ENCODE measurements at places on chromosomes 7 and 10.

DNA sequence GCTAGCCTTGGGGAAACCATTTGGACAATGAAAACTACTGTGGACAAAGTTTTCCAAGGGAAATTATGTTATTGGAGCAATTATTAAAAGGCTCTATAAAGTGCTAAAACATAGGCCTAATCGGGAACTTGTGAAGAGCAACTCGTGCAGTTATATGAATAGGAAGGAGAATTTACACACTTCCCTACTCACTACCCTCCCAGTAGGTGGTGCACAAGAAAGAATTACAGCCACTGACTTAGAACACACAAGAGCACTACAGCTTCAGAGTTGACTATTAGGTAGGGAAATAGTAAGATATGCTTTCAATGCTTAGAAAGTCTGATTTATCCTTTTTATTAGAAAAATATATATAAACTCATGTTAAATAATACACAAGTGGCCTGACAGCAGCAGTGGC lies 47.2 kb downstream of the GSAP start:
- DNase-seq: no peak

- no peak for DNase-seq
Measured at GRCh38 chr7:23076772-23077171, 28.8 kb upstream of the KLHL7 start.

DNA sequence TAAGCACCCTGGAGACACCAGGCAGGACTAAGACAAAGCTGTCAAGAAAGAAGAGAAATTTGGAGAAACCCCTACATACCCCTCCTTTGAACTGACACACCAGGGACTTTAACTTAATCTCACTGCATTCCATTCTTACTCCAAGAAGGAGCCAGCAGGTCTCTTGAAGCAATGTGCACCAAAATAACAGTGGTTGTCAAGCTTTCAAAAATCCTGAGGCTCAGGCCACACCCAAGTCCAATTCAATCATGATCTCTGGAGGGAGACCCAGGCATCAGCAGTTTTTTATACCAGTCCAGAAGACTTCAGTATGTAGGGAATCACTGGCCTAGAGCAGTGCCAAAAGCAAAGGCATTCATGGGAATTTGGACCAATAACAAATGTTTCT lies 6.8 kb downstream of the SLC25A13 start:
- no peak for DNase-seq

DNA sequence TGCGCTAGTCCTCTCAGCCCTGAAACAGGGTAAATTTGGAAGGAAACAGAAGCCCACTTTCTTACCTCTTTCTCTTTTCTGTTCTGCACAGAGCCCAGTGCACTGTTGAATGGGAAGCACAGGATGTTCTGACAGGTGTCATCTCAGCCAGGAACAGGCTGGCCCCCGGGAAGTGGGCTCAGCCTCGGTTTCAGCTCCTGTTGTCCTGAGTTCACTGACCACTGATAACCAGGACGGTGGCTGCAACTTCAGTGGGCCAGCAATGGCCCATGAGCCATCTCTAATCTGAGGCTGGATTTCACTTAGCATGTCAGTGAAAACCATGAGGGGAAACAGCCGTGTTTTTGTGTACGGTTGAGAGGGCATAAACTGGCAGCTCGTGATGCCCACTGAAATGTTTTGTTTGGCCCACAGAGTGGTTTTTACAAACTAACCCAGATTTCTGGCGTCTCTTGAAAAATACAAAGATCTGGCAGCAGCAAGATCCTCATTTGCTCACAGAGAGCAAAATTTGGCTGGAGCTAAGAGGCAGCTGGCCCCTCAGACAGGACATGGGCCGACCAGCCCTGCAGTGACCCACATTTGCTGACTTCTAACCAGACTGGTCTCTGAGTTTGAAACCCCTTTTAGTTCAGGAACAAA lies 455.9 kb downstream of the PAXIP1 start:
- DNase-seq: no peak

GRCh38 chr7:93011351-93012294 lies 106.2 kb downstream of the SAMD9 start:
- no peak for DNase-seq

- no peak for DNase-seq
Measured at GRCh38 chr10:26457088-26457487, 18.9 kb downstream of the APBB1IP start.

DNA sequence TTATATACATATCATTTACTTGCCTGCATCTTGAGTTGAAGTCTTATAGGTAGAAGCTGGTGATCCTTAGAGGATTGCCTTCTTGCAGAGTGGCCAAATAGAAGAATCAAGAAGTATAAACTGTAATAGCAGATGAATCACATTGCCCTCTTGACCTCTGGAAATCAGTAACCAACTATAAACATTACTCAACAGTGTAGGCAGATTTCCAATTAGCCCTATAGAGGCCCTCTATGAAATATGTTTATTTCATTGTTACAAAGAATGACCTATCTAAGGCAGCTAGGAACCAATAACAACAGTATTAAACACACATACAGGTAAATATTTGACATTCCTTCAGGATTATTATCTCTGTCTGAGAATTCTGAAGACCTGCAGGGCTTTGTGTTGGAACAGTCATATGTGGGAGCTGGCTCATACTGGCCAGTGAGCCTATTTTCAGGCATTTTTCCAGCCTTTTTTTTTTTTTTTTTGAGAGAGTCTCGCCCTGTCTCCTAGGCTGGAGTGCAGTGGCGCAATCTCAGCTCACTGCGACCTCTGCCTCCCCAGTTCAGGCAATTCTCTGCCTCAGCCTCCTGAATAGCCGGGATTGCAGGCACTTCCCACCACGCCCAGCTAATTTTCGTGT lies 7.2 kb upstream of the SRI start:
- DNase-seq: no peak

DNA sequence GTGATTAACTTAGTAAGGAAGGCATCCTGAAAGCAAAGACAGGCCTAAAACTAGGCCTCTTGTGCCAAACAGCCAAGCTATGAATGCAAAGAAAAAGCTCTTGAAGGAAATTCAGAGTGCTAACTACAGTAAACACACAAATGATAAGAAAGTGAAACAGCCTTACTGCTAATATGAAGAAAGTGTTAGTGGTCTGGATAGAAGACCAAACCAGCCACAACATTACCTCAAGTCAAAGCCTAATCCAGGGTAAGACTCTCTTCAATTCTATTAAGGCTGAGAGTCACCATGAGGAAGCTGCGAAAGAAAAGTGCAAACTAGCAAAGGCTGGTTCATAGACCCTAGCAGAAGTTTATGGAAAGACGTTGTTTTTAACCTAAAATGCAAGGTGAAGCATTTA lies 66.0 kb downstream of the IPMK start:
- DNase-seq: no peak

Data from activated CD4-positive, alpha-beta T cell treated with anti-CD3 and anti-CD28 coated beads for 4 hours (primary cell).